ENCODE measurements at places on chromosomes 11 and 22. TPM values are rescaled to one million over a fixed set of nuclear protein-coding genes. Genes with fewer than 3 reads are reported as not detected.

MPPED2 gene
- total RNA-seq: not detected

PPARA gene
- 43.5 TPM for total RNA-seq

POLA2 gene
- total RNA-seq: 3.4 TPM

SYT13 gene
- total RNA-seq: not detected

ZP1 gene
- total RNA-seq: 0.12 TPM

SLC5A1 gene
- total RNA-seq: not detected

ARL14EP gene
- 28.2 TPM for total RNA-seq

SCGB1D2 gene
- not detected for total RNA-seq

MUC5AC gene
- total RNA-seq: not detected

SLC43A1 gene
- total RNA-seq: 12.9 TPM

PPP2R5B gene
- 14.6 TPM for total RNA-seq

CADM1 gene
- total RNA-seq: 26.1 TPM

ROM1 gene
- 5.5 TPM for total RNA-seq

TSPAN32 gene
- total RNA-seq: 2.1 TPM

SCGB2A2 gene
- not detected for total RNA-seq

TEX12 gene
- total RNA-seq: 0.32 TPM

TOM1 gene
- 106 TPM for total RNA-seq

PNPLA5 gene
- not detected for total RNA-seq

MS4A3 gene
- not detected for total RNA-seq

All from hair follicle dermal papilla cell (primary cell).